Calu3 (cell line): ENCODE measurements at places on chromosomes 2 and 18.

GRCh38 chr2:190822043-190822442, 58.6 kb upstream of the GLS start:
- DNase-seq, result no peak

- no peak for DNase-seq
These were observed 109.6 kb upstream of the SLC14A2 start for GRCh38 chr18:45505497-45506206.

- DNase-seq, result no peak
These were observed 414.5 kb downstream of the TNS1 start for GRCh38 chr2:217588266-217588665.

DNA sequence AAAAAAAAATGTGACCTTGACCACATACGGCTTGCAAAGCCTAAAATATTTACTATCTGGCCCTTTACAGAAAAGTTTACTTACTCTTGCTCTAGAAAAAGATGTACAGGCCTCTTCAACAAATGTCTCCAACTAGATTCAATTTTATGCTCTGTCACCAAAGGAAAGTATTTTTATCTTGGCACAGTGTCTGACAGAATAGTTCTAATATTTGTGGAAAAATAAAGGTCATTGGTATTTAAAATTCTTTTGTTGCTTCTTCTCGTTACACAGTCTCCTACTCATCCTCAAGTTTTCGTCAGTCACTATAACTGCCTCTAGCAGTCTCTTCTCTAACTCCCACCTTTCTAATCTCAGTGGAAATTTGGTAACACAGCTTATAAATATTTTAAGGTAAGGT, 1.4 kb downstream of the RBKS start:
- DNase-seq, result no peak

GRCh38 chr2:189454009-189454408, 12.7 kb downstream of the WDR75 start:
- no peak for DNase-seq

DNA sequence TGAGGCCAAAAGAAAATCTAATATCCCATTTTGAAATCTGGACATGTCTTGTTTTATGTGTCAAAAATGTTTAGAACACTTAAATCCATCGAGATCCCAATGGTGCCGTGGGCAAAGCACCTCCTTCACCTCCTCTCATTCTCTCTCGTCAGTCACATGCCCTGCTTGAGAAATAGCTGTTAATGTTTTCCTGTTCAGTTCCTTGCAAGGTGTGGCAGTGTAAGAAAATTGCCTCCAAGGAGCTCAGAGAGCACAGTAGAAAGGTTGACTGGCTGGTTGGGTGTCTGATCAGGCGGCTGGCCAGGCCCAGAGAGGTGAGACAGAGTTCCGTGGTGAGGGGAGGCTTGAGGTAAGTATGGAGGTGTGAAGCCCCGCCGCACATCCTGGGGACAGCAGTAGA, 210.2 kb downstream of the TSN start:
- DNase-seq, result peak; percentile 9

GRCh38 chr2:118993392-118993752, 51.4 kb downstream of the MARCO start:
- DNase-seq, result no peak

- DNase-seq, result no peak
These were observed 198.3 kb downstream of the PIEZO2 start for GRCh38 chr18:10950876-10951630.

- no peak for DNase-seq
These were observed 16.9 kb downstream of the LDLRAD4 start for GRCh38 chr18:13235421-13235831.

DNA sequence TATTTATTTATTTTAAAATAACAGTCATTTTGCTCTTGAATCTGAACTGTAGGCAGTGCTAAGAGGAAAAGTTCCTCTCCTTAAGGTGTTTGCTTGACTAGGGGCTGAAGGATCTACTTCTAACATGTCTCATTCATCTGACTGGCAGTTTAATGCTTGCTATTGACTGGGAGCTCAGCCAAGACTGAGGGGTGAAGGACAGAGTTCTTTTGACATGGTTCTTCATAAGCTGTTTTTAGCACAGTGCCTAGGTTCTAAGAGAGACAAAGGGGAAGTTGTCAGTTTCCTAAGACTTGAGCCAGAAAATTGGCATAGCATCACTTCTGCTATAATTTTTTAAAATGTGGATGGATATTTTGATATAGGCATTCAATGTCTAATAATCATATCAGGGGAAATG, 73.0 kb downstream of the COMMD1 start:
- no peak for DNase-seq

GRCh38 chr2:142025394-142025793, 105.4 kb downstream of the LRP1B start:
- DNase-seq, result no peak

DNA sequence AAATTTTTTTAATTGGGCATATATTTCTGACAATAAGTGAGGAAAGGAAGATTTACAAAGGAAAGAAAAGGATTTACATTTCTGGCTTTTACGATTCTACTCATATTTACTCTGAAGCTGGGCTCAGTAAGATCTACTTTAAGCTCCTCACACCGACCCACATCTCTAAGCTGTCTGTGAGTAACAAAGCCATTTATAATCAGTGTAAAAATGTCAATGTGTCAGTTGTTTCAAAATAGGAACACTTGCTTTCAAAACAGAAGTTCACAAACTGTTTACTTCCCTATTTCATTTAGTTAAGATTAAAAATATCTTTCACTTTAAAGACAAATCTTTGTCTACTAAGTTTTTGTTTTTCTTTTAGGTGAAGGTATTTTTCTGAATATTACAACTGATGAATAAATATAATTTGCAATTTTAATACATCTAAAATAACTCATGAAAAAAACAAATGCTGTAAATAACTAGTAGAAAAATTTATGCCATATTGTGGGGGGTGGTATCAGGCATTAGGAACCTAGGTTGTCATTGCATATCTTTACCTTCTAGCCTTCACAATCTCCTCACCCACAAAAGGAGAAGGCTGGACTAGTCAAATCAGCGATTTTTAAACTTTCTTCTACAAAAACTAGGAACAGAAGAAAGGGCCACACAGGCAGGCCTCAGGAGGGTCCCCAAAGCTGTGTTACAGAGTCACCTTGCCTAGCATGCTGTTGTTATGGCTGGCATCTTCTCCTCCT, 64.5 kb downstream of the TMEM131 start:
- no peak for DNase-seq

GRCh38 chr2:99811544-99811943, 321.7 kb upstream of the REV1 start:
- DNase-seq, result no peak

DNA sequence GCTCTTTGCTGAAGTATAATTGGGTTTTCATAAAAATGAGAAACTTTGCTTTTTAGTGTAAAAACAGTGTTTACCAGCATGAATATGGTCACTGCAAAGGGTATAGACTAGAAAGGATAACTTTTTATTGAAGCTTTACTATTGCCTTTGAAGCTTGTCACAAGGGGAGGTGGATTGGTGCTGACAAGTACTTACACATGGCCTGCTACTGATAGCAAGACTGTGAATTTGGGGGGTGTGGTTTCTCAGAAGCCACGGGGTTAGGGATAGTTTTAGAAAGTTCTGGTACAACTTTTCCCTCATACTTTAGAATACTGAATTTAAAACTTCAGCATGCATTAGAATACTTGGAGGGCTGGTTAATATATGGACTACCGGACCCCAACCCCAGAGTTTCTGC, 294.1 kb downstream of the SOCS6 start:
- no peak for DNase-seq

- no peak for DNase-seq
These were observed 855.4 kb upstream of the CELF4 start for GRCh38 chr18:38421021-38421420.
